ENCODE measurements at places on chromosomes 4 and X.

DNA sequence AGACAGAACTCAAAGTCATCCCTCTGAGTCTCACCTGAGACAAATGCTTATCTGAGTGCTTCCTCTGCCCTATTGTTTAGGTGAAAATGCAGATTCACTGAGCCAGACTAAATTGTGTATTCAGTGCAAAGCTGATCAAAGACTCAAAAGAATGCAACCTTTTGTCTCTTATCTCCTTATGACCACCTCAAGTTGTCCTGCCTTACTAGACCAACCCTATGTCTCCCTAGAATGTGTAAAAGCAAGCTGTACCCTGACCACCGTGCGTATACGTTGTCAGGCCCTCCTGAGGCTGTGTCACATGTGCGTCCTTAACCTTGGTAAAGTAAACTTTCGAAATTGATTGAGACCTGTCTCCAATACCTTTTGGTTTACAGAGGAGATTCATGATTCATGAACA is 63.6 kb upstream of the SH3RF1 start:
- DNase-seq = no peak

- no peak for DNase-seq
Measured at GRCh38 chr4:7630568-7631287, 196.0 kb upstream of the PSAPL1 start.

DNA sequence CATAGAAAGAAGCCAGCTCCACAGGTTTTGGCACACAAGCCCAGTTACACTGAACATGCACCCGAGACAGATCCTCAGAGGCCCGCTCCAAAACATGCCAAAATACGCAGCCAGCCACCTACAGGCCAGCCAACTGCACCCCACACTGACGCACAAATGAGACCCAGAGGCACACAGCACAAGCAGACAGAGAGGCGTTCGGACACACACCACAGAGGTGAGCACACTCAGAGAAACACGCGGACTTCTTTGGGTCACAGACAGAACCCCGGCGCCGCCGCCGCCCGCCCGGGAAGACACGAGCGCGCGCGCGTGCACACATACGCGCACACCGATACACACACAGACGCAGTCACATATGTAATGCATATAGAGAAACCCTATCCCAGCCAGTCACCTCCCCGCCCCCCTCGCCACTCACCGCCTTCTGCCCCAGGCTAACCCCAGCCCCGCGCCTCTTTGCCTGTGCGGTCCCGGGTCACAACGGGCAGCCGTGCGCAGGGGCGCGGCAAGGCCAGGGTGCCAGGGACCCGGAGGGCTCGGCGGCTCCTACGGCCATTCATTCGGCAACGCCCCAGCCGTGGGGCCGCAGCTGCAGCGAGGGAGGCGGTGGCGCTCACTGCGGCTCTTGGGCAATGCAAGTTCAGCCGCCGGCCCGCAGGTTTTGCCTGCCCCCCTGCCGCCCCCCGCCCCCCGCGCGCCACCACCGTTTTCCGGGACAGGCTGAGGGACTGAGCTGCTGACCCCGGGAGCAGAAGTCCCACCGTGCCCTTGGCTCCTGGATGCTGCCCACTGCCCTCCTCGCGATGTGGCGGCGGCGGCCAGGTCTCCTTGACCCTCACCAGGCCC is 553 bp downstream of the SEPTIN6 start:
- DNase-seq = peak; percentile 18

GRCh38 chr4:186422296-186422695 is 133.1 kb downstream of the MTNR1A start:
- DNase-seq = no peak

- no peak for DNase-seq
Measured at GRCh38 chr4:99323756-99324155, 2.6 kb upstream of the ADH1B start.

GRCh38 chrX:151478058-151478457 is 81.1 kb downstream of the VMA21 start:
- DNase-seq = no peak

GRCh38 chrX:9357518-9358114 is 107.2 kb upstream of the TBL1X start:
- no peak for DNase-seq

- no peak for DNase-seq
Measured at GRCh38 chr4:138104284-138104680, 137.9 kb downstream of the SLC7A11 start.

DNA sequence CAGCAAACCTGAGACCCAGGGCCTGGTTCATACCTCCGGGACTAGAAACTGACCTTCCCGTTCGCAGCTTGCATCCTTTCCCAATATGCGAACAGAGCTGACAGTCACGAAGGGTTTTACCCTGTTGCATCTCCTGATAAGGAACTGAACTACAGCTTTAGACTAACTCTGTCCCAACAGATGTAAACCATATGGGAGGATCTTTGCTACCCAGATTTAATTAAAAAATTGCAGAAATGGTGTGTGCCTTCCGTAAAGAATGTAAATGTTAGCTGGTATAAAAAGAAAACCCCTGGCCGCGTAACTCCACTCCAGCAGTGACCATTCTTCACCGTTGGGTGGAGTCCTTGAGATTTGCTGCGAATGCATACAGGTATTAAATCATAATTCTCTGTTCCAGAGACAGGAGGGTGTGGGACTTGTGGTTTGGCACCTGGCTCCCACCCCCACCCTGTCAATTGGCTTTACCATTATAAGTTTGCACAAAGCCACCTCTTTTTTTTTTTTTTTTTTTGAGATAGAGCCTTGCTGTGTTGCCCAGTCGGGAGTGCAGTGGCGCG is 40.6 kb upstream of the SORCS2 start:
- DNase-seq = no peak

DNA sequence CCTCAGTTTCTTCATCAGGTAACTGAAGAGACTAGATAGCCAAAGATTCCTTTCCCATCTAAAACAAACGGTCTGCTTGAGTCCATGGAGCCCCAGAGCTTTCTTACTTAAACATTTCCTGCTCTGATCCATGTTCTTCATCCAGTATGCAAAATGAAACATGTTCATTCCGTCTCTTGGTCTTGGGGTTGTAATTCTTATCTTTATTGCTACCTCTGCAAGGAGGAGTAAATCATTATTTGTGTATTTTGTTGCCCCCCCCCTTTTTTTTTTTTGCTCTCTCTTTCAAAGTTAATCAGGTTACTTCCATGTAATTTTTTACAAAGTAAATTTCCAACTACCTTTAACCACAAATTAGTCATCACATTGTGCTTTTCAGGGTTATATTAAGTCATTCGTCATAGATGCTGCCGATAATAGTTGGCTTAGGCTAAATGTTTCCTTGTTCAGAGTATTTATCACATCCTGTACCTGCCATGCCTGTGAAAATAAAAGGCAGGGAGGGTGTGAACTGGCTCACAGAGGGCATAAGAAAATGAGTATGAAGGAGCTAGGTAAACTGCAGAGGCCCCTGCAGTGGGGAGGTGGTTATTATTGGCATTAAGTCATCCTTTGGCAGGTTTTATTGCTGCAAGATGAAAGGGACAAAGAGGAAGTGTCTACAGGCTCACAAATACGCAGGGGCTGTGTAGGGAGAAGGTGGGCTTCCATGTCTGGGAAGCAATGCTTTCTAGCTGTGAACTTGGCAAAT is 76.7 kb upstream of the HS3ST1 start:
- no peak for DNase-seq

- DNase-seq = no peak
Measured at GRCh38 chrX:145213504-145213903, 33.8 kb upstream of the SPANXN1 start.

DNA sequence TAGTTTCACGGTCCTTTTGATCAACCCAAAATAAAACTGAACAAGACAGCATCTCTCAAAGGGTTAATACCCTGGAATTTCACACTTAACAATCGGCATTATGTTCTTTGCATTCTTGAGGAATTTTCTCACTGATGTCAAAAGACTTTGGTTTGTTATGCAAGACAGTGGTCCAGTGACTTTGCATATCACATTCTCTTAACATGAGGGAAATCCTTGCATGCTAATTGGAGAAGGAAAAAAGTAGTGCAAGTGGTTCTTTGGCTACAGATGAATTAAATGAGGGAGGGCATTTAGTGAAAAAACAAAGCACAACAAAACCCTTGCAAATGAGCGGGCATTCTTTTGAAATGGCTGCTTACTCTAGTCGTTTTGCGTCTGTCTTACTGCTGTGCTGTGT is 105.1 kb upstream of the LIMCH1 start:
- DNase-seq = no peak

DNA sequence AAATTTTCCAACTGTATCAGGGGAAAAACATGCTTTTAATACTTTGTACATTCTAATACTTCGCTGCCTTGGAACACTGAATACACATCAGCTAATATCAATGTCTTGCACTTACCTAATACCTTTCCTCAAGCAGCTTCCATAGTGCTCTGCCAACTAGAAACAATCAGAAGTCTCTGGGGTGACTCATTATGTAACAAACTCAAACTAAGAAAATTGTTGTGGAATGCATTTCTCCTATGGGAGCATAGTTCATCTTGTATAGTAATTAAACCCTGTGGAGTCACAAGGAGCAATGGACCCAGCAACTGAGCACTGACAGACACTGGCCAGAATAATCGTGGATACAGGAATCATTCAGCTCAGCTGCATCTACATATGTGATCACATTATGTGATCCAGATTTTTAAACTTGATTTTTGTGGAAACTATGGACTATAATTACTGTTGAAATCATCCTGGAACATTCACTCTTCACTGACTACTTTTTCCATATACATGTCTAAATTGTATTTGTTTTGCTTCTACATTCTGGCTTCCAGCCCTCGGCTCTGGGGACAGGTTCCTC is 496.9 kb downstream of the TMA16 start:
- DNase-seq = no peak

DNA sequence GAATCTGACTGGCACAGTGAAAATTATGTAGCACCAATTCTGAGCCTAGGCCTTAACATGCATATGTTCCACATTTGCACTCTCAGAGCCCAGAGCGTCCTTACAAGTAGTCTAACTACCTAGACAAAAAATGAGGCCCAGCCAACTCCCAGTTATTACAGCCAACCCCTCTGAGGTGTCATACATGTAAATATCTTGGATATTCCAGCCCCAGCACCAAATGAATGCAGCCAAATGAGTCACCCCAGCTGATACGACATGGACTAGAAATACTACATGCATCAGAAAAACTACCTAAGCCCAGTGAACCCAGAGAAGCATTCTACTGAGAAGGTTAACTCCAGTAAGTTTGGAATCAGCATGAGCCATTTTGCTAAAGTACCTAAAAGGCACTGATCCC is 145.1 kb downstream of the STPG2 start:
- DNase-seq = no peak

DNA sequence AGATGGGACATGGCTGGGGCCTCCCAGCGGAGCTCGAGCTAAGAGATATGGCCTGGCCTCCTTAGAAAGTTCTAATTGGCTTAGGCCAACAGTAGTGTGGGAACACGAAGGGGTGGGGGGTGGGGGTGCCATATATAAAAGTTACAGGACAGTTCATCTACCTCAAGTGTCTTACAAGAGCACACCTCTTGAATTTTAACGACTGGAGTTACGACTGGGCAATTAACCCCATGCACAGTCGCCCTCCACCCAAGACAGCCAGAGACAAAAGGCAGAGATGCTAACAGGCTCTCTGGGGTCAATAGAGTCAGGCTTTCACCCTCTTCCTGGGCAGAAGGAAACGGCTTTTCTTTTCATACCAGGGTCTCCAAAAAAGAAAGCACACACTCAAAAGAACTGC is 302.2 kb downstream of the BCOR start:
- DNase-seq = no peak

DNA sequence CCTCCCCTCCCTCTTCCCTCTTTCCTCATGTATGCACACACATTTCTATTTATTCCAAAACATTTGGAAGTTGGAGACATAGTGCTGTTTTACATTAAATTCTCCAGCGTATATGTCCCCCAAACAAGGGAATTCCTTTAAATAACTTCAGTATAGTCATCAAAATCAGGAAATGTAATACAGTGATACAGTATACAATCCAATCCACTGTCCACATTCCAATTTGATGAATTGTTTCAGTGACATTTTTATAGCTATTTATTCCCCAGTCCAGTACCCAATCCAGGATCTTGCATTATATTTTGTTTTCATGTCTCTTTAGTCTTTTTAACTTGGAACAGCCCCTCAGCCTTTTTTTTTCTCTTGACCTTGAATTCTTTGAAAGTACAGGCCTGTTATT is 233.0 kb downstream of the DKK2 start:
- DNase-seq = no peak

DNA sequence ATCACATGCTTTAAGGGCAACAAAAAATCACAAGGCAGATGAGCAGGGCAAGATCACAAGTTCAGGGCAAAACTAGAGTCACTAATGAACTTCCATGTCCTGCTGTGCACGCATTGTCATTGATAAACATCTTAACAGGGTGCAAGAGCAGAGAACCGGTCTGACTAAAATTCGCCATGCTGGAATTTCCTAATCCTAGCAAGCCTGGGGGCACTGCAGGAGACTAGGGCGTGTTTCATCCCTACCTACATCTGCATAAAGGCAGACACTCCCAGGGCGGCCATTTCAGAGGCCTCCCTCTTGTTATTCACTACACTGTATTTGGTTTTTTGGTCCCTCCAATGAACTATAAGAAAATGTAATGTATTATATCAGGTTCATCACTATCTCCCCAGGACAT is 203.6 kb downstream of the ARHGEF9 start:
- no peak for DNase-seq

GRCh38 chr4:153939570-153939969 is 150.7 kb upstream of the SFRP2 start:
- no peak for DNase-seq

- no peak for DNase-seq
Measured at GRCh38 chr4:182878633-182879495, 38.3 kb downstream of the DCTD start.

DNA sequence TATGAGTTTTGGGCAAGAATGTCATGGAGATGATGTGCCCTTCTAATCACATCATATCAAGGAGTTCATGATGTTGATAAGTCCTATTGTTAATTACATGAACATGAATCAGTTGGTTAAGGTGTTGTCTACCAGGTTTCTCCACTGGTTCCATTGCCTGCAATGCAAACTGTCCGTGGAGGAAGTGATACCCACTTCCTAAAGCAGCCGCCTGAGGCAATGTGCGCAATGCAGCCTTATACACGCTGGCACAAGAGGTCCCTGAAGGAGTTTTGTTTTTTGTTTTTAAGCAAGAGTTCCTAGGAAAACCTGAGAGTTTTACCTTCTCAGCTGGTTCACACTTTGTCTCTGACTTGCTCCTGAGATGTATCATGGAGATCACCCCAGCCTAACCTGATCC is 5.9 kb upstream of the GPKOW start:
- DNase-seq = no peak

DNA sequence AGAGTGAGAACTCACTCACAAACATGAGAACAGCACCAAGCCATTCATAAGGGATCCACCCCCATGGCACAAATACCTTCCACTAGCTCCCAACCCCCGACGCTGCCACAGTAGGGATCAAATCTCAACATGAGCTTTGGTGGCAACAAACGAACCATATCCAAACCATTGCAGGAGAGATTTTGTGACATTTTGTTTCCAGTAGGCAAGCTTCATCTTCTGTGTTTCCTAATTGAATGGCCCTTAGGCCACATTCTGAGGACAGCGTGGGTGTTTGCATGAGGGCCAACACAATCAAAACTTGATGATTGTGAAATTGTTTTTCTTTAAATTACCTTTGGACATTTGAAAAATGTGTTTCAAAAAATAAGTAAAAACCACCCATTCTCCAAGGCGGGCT is 102.6 kb upstream of the LNX1 start:
- no peak for DNase-seq

All from D721Med (cell line).